Glutamatergic neuron (in vitro differentiated cells): ENCODE measurements at places on chromosomes 7 and 10.

- DNase-seq, result no peak
Observed at GRCh38 chr7:116674508-116675173, 2.6 kb downstream of the MET start.

- DNase-seq, result peak; percentile 22
Observed at GRCh38 chr7:149776848-149777407, 3.5 kb upstream of the ZNF467 start.

DNA sequence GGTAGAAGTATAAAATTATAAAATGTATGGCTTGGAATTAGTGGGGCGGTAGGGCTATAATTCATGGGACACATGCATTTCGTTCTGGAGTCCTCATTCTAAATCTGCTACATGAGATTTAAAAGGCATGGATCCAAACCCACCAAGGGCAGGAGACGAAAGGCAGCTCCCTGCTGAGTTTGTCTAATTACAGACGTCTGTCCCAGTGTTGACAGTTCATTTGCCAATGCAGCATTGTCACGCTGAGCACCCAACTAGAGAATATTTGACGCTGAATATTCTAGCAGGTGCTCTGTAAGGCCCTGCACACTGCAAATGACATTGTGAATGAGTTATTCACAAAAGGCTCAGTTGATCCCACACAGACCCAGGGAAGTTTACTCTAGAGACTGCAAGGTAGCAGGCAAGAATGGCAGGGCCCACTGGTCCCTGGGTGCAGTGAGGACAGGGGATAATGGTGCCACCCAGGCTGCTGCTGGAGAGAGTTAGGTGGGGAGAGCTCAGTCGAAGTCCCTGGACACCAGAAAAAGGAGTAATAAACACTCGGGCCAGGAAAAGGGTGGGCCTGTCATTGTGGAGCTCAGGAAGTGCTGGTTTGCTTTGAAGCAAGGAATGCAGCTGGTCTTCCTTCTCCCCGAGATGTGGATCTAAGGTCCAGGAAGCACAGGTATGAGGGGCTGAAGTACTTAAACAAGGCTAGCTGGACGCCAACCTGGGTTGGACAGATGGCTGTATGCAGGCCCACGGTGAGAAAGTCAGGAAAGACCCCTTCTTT, 75.0 kb upstream of the JCAD start:
- no peak for DNase-seq

DNA sequence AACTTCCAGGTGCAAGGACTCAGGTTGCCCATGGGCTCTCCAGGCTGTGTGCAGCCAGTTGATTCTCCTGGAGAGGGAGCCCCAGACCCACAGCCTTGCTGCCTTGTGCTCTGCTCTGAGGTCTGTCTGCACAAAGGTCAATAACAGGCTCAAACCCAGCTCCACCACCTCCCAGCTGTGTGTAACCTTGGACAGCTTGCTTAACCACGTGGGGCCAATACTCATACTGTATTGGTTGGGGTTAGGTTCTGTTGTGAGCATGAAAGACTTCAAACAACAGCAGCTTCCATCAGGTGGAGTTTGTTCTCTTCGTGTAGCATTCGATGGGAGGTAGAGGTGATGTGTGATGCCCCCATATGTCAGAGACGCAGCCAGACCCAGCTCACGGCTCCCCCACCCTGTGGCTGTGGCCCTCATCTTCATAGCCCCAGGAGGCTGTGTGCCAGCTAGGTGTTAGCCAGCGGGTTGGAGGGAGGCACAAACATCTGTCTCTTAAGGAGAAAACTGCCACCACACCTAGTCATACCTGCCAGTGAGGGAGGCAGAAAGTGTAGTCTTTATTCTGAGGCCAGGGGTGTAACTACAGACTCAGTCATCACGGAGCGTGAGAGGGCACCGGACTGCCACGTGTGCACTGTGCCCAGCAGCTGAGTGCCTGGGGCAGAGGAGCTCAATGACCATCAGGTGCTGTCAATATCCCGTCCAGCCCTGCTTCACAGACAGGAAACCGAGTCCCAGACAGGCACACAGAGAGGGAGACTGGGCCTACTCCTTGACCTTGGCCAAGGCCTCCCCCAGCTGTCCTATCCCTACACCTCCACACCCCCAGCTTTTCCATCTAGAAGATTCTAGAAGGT, 8.1 kb upstream of the POLD2 start:
- peak; percentile 63 for DNase-seq
